CD4-positive, alpha-beta T cell treated with Interferon alpha-2 for 1 hour (primary cell): ENCODE measurements at places on chromosomes 6 and 20.

DNA sequence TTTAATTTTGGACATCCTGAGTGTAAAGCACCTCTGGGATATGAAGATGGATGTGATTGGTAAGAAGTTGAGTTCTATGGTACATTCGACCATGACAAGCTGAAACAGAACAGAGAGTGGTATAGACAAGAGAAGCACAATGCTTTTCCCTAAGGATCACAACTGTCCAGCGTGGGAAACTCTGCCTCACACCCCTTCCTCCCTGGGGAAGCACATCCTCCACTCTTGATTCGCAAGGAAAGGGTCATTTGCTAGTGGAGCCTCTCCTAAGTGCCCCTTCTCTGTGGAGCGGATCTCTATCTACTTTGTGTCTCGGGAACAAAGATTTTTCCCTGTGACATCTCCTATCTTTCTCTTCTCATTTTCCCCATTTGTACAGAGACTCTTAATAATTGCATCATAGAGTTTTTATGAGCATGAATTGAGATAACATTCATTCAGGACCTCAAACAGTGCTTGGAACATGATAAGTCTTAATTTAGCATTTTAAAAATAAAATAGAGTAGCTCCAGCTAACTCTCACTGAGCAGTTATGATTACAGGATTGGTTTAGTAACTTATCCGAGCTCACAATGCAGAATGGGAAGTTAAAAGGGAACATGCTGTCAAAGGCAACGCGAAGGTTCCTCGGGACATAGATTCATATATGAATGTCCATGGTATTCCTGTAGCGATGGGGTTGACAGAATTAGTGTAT lies 775.2 kb downstream of the C6orf118 start:
- no peak for DNase-seq

- no peak for DNase-seq
Observed at GRCh38 chr6:11814106-11814505, 35.5 kb upstream of the ADTRP start.

GRCh38 chr6:1197309-1197708 lies 114.6 kb upstream of the FOXQ1 start:
- DNase-seq, result no peak

- no peak for DNase-seq
Observed at GRCh38 chr6:73565767-73566485, 45.1 kb upstream of the EEF1A1 start.

DNA sequence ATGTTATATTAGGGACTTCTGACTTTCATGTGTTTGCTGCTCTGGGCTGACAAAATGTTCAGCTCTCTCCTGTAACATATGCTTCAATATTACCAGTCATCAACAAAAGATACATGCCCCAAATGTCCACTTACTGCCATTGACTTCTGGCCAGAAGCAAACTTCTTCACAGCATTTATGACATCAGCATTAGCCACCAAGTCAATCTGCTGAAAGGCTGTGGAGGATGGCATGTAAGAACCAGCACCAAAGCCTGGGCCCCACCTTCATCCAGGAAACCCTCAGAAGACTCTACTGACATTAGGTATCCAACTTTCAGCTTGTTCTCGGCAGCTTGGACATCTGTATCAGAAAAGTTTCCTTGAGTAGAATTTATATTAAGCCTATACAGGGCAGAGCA lies 595.5 kb downstream of the COL12A1 start:
- DNase-seq, result no peak

DNA sequence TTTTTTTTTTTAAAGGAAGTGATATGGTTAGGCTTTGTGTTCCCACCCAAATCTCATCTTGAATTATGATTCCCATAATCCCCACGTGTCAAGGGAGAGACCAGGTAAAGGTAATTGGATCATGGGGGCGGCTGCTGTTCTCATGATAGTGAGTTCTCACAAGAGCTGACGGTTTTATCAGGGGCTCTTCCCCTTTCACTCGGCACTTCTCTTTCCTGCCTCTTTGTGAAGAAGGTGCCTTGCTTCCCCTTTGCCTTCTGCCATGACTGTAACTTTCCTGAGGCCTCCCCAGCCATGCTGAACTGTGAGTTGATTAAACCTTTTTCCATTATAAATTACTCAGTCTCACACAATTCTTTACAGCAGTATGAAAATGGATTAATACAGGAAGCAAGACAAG lies 64.3 kb downstream of the ZFP64 start:
- DNase-seq, result no peak

- DNase-seq, result no peak
Observed at GRCh38 chr6:37569743-37570481, 70.2 kb upstream of the CCDC167 start.

DNA sequence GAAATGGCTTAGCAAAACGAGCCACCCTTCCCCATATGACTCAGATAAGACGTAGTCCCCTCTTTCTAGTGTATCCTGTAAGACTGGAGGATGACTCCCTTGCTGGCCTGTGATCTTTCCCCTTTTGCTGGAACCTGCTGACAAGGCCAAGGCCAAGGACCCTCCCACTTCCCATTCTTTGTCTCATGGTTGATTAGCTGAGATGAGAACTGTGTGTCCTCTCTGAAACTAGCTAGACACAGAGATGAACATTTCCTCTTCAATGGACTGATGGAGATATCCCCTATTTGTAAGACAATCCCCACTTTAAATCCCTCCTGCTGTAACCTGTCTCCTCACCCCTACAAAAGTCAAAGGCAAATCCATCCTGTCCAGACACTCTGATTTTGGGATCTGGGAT lies 33.4 kb upstream of the SCRT2 start:
- no peak for DNase-seq

DNA sequence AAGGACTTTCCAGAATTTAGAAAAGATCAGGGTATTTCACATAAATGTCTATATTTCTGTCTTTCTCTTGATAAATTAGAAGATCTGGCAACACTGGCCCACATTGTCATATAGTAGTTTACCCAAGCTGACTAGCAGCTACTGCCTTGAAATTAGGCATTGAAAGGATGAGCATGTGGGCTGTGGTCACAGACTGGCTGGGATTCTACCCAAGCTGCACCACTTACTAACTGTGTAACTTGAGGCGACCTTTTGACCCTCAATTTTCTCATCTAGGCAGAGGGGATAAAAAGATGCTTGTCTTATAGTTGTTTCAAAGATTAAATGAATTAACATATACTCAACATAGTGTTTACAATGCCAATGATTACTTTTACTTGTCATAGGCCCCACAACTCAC lies 152.7 kb upstream of the BMP2 start:
- no peak for DNase-seq

GRCh38 chr6:54861905-54862616 lies 15.5 kb downstream of the FAM83B start:
- no peak for DNase-seq

- DNase-seq, result no peak
Observed at GRCh38 chr20:8995761-8996160, 73.1 kb upstream of the PLCB4 start.

DNA sequence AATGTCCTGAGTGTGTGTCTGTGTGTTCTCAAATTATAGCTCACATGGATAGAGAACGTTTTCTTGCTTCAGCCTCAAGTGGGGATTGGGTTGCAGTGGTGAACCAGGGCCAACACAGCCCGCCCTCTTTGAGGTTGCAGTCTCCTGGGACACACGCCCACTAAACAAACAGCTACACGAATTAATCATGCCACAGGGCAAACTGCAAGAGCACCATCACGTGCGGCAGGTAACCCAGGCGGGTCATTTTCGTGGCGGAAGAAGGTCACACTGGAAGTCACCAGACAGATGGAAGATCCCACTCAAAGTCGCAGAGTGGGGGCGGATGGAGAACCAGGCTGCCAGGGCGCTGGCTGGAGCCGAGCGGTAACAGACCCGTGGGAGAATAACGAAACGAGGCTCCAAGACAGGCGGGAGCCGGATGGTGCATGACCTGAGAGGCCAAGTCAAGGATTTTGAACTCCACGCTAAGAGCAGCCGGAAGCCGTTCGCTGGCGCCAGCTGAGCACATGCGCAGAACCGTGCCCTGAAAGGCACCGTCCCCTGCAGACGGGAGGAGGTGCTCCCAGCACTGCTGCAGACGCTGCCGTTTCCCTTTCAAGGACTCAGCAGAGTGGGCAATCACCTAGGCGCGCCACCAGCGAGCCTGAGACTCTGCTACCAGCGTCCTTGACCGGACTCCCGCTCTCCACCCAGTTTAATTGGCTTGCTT lies 10.7 kb downstream of the DLL1 start:
- DNase-seq, result peak; percentile 72

DNA sequence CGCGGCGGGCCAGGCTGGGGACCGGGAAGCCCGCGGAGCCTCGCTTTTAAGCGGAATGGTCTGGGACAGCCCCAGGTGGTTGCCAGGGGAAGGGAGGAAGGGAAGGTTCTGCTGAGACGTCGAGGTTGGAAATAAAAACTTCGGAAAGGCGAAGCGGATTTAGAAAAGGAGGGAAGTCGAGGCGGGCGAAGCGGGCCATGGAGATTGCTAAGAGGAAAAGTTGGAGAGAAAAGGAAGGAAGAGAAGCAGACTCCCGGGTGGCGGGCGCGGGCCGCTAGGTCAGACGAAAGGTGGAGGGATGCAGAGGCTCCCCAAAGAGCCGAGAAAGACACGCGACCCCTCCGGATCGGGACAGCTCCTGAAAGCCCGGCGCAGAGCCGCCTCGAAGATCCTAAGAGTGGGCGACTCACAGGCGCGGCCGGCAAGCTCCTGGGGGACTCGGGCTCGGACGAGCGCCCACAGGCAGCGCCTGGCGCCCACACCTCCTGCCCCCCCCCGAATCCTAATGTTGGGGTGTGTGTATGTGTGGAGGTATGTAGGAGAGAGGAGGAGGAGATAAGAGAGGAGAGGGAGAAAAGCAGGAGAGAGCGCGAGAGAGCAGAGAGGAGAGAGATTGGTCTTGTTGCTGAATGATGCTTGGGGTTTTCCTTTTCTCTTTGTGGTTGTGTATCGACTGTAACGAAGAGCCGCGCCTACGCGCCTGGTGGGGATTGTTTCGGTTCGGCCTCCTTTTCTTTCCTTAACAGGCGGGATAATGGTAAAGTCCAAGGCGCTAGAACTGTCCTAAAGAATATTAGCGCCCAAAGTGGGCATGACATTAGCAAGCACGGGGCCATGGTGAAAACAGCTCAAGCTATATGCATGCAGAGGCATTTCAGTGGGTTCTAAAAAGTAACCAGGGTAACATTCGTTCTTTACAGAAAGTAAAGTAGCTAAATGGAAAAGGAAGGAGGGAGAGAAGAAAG lies 1.5 kb downstream of the TFAP2B start:
- no peak for DNase-seq

- no peak for DNase-seq
Observed at GRCh38 chr6:3400162-3400561, 56.7 kb downstream of the SLC22A23 start.

DNA sequence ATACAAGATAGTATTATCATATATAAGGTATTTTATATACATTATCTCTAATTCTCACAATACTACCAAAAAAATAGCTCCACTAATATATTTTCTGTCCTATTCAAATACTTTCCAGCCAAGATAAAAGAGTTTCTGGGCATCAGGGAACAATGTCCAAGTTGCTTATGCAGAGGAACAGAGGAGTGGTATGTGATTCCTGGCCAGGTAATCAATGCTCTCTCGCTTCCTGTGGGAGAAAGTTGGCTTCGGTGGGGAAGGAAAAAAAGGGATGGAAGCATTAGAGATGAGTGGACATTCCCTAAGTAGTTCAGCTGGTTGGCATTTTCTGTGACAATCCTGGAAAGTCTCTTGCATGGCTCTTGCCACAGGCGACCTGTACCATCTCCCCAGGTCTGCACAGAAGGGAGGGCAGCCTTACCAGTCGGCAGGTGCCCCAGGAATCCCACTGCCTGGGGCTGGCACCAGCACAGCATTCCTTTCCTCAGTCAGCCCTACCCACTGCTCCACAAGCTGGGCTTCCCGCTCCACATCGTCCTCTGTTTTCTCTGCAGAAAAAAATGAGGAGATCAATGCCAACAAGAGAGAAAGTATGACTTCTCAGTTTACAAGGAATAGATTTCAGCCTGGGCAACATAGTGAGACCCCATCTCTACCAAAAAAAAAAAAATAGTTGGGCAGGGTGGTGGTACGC lies 78.5 kb upstream of the NUP153 start:
- no peak for DNase-seq

GRCh38 chr6:72322771-72323170 lies 299.1 kb upstream of the KCNQ5 start:
- no peak for DNase-seq

DNA sequence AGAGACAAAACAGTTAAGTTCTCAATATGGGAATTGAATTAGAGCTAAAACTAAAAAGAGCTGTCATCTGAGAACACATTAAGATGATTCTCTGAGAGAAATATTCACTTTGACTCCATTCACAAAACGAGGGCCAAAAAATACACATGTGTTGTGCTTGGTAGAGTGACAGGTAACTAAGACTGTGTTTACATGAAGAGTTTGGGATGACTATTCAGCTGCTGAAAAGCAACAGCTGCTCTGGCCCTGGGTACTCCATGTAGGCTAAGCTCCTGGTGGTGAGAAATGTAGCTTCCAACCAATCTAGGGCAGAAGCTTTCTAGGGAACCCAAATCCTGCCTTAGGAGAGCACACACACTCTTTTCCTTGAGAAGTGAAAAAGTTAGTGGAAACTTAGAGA lies 184.5 kb downstream of the COL21A1 start:
- no peak for DNase-seq

DNA sequence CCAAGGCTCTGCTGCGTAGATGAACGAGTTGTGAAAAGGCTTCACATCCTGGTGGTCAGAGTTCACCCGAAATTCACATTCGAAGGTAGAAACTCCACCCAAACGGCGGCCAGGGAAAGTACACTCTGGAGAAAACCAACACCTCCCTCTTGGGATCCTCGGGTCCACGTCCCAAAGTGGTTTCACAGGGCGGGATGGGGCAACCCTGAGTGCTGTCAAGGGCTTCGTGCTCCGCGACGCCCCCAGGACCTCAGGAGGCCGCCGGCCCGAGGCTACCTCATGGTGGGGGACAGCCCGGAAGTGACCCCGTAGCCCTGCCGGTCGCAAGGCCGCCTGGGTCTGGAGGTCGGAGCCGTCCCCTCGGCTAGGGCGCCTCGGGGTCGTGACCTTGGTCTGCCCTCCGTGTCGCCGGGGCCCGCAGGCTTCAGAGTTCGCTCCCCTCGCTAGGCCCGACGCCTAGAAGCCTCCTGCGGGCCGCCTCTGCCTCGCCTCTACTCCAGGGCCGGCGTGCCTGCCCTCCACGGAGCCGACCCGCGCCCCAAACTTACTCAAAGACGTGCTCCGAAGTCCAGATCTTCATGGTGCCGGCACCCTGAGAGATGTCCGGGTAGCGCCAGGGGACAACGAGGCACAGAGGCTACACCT lies at the start of gene PRELID3B:
Gene PRELID3B (minus strand): TSS at position 636 of the 645 bp plus-strand sequence. CDS start 56 bp downstream, at position 580.
- DNase-seq, result peak; percentile 43

GRCh38 chr6:99603421-99604165 lies 3.0 kb upstream of the PRDM13 start:
- no peak for DNase-seq
